ENCODE measurements at places on chromosomes 11 and 22.

DNA sequence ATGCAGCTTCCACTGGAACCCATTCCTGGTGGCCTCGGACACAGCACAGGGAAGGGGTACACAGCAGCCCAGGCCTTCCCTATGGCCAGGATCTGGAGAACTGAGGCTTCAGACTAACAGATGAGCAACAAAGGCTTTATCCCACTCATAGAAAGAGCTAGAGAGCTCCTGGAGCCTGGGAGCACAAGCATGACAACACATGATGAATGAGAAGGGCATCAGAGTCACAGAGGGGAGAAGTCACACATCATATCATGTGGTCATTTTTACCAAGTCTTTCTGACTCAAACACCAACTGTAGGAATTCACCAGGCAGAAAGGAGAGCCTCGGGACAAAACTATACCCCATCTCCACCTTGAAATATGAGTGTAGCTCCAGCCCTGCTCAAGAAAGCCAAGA lies 43.2 kb downstream of the NRXN2 start:
- no peak for DNase-seq

GRCh38 chr22:49677495-49677889 lies 150.2 kb downstream of the BRD1 start:
- DNase-seq = no peak

GRCh38 chr11:29280452-29280851 lies 736.4 kb downstream of the KCNA4 start:
- DNase-seq = no peak

- no peak for DNase-seq
Measured at GRCh38 chr22:45262931-45263462, 21.8 kb upstream of the UPK3A start.

GRCh38 chr11:68436985-68437926 lies 23.3 kb upstream of the PPP6R3 start:
- no peak for DNase-seq

DNA sequence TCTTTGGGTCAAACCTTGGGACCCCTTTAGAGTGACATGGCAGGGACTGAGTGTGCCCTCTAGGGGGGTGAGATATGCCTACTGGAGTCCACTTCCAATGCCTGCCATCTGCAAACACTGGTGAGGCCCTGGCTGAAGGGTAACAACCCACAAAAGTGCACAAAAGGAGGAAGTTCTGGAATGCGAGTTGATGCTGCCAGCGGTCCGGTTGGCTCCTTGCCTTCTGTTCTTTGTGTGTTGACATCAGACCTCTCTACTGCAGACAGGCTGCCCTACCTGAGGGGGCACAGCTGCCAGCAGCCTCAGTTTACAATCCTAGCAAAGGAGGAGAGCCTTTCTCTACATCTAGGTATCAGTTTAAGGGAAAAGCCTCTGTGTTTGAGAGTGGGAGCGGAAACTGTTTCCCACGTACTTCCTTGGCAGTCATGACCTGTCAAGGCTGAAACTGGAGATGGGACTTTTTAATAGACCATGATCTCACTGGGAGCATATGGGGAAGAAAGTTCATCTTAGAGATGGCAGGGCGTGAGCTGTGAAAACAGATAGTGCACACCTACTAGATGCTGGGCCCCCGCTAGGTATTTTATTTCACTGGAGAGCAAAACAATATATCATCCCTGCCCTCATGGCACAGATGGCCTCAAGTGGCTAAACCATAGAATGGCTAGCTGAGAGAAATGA lies 27.2 kb downstream of the BMAL1 start:
- DNase-seq = no peak

GRCh38 chr11:59778122-59778521 lies 22.9 kb downstream of the STX3 start:
- DNase-seq = no peak

GRCh38 chr22:40637183-40638150 lies 948 bp upstream of the MRTFA start:
- DNase-seq = peak; percentile 47

GRCh38 chr11:3171931-3172560 lies 6.9 kb upstream of the OSBPL5 start:
- no peak for DNase-seq

DNA sequence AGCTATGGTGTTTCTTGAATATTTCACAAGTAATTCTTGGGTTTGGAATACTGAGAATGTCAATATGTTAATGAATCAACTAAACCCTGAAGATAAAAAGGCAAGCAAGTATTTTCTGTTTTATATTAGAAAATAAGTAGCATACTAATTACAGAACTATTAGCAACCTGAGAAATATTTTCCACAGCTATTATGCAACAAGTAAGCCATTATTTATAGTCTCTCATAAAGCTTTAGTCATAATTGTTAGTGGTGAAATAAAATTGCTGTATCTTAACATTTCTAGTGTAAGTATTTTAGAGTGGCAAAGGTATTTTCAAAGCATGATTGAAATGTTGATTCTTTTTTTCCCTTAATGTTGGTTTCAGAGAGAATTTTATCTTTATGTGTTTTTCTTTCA lies 53.3 kb downstream of the FAR1 start:
- DNase-seq = no peak

- DNase-seq = no peak
Measured at GRCh38 chr22:27848005-27848404, 46.4 kb upstream of the MN1 start.

DNA sequence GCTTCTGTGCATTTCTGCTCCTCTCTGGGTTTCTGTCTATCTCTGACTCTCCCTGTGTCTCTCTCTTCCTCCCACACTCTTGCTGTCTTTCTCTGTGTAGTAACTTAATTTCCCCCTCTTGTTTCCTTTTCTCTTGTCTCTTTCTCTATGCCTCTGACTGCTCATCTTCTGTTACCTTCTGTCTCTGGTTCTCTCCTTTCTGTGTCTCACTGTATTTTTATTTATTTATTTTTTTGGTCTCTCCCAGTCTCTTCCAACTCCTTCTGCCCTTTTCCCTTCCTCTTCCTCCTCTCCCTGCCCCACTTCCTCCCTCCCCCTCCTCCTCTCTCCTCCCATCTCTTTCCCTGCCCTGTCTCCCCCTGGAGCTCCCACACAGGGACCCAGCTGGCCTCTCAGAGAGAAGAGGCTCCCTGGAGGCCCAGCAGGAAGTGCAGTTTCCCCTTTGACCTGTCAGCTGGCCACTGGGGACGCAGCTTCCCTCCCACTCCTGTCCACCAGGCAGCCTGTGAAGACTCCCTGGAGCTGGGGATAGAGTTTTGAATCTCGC lies 38.3 kb upstream of the MYH9 start:
- no peak for DNase-seq

DNA sequence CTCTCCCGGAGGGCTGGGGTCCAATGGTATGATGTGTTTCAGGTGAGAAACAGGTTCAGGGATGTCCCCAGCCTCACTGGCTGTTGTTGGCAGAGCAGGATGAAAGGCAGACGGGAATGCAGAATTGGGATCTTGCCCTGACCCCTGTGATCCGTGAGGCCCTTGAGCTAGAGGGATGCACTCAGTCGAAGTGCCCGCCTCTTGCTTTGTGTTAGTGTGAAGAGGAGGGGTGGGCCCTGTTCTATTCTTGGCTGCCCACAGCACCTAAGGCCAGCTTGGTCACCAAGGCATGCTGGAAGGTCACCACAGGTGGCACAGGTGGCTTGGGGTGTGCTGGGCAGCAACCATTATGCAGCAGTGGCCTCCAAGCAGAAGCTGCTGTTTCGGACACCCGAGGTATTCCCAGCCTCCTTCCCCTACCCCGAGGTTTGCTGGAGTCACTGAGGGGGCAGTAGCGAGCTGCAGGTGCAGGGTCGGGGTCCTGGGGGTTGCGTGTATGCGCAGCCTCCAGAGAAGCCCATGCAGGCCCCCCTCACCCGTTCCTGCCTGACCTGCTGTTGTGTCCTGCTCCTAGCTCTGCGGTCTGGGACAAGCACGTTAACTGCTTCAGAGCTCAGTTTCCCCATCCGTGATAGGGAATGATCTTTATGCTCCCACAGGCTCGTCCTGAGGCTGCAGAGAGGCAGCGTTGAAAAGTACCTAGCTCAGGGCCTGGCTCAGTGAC lies 13.0 kb downstream of the LRP5 start:
- no peak for DNase-seq

DNA sequence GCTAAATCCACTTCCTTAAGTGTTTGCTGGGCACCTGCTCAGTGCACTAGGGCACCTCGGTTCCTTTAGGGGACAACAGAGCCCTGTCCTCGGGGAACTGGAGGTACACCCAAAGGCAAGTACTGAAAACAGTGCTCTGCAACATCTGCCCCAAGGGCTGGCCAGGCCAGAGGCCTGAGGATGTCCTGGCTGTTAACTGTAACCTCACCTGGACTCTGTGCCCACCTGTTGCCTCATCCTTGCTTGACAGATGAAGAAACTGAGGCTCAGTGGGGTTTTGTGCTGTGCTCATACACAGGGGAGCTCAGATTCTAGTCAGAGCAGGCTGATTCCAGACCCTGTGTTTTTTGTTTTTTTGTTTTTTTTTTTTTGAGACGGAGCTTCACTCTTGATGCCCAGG lies 2.6 kb downstream of the SEC14L4 start:
- no peak for DNase-seq

GRCh38 chr22:19749876-19750275 lies 10.7 kb upstream of the TBX1 start:
- DNase-seq = no peak

DNA sequence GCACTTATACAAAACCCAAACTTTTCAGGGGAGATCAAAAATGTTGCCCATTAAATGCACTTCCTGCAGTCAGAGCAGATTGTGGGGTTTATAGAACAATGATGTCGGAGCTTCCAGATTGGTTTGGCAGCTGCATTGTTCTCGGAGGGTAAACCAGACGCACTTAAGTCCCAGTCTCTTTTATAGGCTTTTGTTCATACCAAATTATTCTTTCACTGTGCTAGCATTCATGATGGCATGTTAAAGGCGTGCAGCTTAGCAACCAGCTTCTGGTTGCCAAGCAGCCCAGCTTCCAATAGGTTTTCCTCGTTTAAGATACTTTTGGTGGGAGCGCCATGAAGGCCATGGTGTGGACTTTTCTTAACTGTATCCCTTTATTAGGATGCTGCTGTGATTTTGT lies 40.9 kb downstream of the ZC3H12C start:
- DNase-seq = no peak

DNA sequence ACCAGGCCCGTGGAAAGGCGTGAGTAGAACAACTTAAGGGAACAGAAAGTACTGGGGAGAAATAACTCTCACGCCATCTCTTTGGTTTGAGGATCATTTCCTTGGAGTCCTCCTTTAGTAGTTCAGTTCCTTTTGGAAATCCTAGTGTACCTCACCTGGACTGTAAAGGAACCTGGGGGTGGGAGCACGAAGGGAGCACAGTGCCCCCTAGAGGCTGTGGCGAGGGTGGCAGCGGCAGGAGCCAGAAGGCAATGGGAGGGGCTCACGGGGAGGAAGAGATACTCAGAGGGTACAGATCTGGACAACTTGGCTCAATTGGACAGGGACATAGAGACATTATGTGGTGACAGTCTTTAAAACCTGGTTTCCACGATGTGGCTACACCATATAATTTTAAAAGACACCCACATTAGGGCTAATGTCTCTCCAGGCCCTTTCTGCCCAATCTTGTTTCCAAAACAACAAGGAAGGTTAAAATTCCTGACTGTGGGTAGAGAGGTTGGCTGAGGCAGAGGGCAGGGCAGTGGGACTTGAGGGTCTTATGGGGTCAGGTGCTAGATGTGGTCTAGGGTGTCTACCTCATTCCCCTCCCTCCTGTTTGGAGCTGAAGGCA lies 87.0 kb downstream of the CSNK2A3 start:
- no peak for DNase-seq

- DNase-seq = no peak
Measured at GRCh38 chr22:44383652-44384562, 71.2 kb upstream of the SHISAL1 start.
